Peyer's patch (tissue), 4 donors: ENCODE measurements at places on chromosomes 2 and 18. TPM values are rescaled to one million over a fixed set of nuclear protein-coding genes. Genes with fewer than 3 reads are reported as not detected.

PDE1A gene
- 2.8 TPM for total RNA-seq

DNA sequence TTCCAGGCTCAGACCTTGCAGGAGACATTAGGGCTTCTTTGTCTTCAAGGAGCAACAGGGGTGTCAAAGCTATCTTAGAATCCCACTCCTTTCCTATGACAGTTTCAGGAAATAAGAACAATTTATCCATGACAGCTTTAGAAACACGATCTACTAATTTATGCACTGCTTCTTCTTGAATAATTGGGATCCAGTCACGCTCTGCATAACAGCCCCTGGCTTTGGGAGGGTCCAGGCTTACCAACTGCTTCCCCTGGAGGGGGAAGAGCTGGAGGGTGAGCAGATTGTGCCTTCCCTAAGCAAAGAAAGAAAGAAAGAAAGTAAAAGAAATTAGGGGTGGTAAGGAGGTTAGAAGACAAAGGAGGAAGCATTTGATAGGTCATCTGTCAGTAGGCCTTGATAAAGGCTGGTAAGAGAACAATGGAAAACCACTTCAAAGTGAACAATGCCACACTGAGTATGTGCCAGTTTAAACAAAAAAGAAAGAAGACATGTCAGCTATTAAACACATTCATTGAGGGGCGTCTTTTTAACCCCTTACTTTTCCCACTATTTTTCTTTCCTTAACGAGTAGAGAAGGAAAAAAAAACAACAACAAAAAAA is 327.6 kb downstream of the DCC start:
- H3K4me3 ChIP-seq = no peak overlapping the region
- no peaks in the 10 kb centered on the region for H3K36me3 ChIP-seq
- H3K4me1 ChIP-seq = no peaks in the 10 kb centered on the region
- H3K27ac ChIP-seq = no peak overlapping the region
- no peaks in the 10 kb centered on the region for H3K27me3 ChIP-seq

PIKFYVE gene
- 75.1 TPM for total RNA-seq

DNA sequence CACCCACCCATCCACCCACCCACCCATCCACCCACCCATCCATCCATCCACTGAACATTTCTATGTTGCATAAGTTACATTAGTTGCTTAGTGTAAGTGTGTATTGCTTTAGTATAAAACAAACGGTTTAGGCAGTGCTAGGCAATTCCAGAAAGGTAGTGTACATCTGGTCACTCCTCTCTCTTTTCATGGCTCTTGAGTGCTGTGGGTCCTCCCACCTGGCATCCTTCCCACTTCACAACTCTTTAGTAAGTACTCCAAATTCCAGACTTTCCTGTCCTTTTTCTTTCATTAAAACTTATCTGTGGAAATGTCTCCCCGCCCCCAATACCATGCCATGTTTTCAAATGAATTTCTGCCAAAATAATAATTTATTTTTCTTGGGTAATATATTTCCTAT is 122.5 kb downstream of the PLEKHM3 start:
- no peaks in the 10 kb centered on the region for H3K36me3 ChIP-seq
- no peak overlapping the region for H3K4me3 ChIP-seq
- DNase-seq = no peak

DNA sequence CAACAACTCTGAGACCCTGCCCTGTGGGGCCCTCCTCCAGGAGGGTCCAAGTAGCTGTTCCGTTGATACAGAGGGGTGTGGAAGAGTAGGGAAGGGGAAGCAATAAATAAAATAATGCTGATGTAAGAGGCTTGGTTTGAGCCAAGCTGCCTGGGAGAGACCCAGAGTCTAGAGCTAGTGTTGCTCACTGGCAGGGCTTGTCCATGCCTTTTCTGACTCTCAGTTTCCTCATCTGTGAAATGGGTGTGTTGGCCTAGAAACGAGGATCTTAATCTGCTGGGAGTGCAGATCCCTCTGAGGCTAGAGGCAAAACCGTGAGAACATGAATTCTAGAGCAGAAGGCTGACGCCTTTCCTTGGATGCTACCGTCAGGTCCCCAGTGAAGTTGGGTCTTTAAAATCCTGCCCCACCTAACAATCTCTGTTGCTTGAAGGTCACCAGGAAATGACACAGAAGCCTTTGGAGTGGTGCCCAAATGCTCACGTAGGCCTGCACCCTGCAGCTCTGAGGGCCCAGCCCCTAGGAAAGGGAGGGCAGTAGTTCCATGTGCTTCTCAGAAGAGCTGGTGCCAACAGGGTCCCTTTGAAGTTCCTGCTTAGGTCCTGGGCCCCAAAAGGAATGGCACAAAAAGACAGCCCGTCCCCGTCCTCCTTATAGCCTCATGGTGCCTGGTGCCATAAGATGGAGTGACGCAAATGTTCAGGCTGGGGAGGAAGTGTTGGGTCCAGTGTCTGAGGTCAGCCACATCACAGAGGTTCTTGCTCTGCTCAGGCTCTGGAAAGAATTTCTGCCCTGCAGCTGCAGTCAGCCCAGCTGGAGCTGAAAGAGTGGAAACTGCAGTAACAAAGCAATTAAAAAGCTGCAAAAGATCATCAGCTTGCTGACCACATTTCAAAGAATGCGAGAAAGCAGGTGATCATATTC is 73.2 kb upstream of the SMAD2 start:
- H3K4me1 ChIP-seq = peaks cover 5% of the 10 kb centered on the region
- no peak for DNase-seq
- no peak overlapping the region for H3K27ac ChIP-seq

CYS1 gene
- total RNA-seq = 5.8 TPM

OBSL1 gene
- 43.7 TPM for total RNA-seq

- no peak overlapping the region for H3K4me3 ChIP-seq
- DNase-seq = no peak
- no peaks in the 10 kb centered on the region for H3K36me3 ChIP-seq
- no peak overlapping the region for H3K27ac ChIP-seq
These were observed 131.3 kb downstream of the MAP4K4 start for GRCh38 chr2:101828673-101829334.

- H3K27ac ChIP-seq = no peak overlapping the region
- H3K4me1 ChIP-seq = no peaks in the 10 kb centered on the region
- H3K36me3 ChIP-seq = no peaks in the 10 kb centered on the region
- no peaks in the 10 kb centered on the region for H3K27me3 ChIP-seq
- no peak overlapping the region for H3K4me3 ChIP-seq
- DNase-seq = no peak
These were observed 307.1 kb downstream of the GRB14 start for GRCh38 chr2:164314148-164314547.

ERMN gene
- total RNA-seq = 0.70 TPM

GRCh38 chr2:66688951-66689350 is 254.0 kb downstream of the MEIS1 start:
- H3K27me3 ChIP-seq = no peaks in the 10 kb centered on the region
- DNase-seq = no peak
- no peak overlapping the region for H3K4me3 ChIP-seq
- H3K27ac ChIP-seq = no peak overlapping the region
- H3K4me1 ChIP-seq = no peaks in the 10 kb centered on the region

DNA sequence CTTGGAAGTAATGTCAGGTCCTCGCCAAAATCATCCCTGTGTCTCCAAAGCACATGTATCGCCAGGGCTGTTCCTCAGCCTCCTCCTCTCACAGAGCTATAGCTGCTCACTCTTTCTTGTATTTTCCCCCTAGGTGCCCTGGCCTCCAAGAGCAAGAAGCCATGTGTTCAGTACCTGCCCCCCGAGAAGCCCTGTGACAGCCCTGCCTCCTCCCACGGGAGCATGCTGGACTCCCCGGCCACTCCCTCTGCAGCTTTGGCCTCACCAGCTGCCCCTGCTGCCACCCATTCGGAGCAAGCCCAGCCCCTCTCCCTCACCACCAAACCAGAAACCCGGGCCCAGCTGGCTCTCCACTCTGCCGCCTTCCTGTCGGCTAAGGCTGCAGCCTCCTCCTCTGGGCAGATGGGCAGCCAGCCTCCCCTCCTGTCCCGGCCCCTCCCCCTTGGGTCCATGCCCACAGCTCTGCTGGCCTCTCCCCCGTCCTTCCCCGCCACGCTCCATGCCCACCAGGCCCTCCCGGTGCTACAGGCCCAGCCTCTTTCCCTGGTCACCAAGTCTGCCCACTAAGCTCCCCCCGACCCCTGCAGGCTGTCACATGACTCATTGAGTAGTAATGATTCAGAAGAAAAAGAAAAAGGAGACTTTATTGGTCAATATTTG is 18.8 kb downstream of the TGOLN2 start:
- no peaks in the 10 kb centered on the region for H3K4me1 ChIP-seq
- H3K27ac ChIP-seq = peak overlapping the region; percentile 11
- H3K4me3 ChIP-seq = no peak overlapping the region
- H3K36me3 ChIP-seq = peaks cover 12% of the 10 kb centered on the region
- DNase-seq = peak; percentile 65

GRCh38 chr2:43191947-43192516 is 34.4 kb downstream of the ZFP36L2 start:
- no peaks in the 10 kb centered on the region for H3K36me3 ChIP-seq
- H3K4me1 ChIP-seq = peaks cover 16% of the 10 kb centered on the region
- no peak overlapping the region for H3K4me3 ChIP-seq
- DNase-seq = no peak
- peak overlapping the region; percentile 99 for H3K27ac ChIP-seq

RTP5 gene
- 0.54 TPM for total RNA-seq

DNA sequence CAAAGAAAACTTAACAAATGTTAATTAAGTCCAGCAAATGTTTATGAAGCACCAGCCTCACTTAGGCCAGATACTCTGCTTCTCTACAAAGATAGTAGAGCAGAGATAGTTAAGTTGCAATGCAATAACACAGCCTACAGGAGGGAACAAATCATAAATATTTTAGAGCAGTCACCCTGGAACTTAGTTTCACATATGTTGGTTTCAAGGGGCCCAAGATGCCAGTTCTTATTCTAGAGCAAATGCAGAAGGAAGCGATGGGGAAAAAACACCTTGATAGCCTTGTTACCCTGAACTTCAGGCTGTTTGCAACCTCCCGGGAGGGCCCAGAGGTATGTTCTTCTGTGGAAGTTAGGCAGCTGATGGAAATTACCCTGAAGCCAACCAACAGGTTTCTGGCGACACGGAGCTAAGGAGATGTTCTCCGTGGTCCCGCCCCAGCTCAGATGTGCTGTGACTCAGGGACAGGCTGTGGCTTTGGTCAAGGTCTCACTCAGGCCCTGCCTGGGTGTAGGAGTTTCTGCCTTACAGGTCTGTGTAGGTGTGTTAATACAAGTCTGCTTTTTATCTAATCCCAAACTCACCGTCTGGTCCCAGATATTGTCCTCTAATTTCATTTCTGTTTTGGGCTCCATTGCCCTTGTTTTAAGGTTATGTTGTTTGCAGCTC is 3.8 kb downstream of the CTIF start:
- no peaks in the 10 kb centered on the region for H3K27me3 ChIP-seq
- H3K4me1 ChIP-seq = peaks cover 21% of the 10 kb centered on the region
- DNase-seq = no peak
- H3K27ac ChIP-seq = no peak overlapping the region
- H3K4me3 ChIP-seq = no peak overlapping the region
- no peaks in the 10 kb centered on the region for H3K36me3 ChIP-seq

FOXI3 gene
- not detected for total RNA-seq

DNA sequence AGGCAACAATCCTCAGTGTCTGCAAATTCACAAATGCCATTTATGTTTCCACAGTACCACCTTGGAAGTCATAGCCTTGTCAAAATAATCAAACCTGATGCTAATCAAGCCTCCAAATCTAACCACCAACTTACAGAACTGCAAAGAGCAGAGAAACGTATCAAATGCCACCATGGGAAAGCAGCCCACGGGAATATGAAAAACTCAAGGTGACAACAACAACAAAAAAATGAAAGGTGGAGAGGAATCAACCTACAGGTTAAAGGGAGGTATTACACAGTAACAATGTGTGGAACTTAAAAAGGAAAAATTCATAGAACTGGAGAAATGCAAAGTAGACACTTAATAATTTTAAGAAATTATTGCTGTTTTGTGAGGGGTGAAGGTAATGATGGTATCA is 46.7 kb downstream of the CD226 start:
- H3K36me3 ChIP-seq = no peaks in the 10 kb centered on the region
- DNase-seq = no peak
- H3K4me3 ChIP-seq = no peak overlapping the region
- no peak overlapping the region for H3K27ac ChIP-seq
- no peaks in the 10 kb centered on the region for H3K4me1 ChIP-seq

DNA sequence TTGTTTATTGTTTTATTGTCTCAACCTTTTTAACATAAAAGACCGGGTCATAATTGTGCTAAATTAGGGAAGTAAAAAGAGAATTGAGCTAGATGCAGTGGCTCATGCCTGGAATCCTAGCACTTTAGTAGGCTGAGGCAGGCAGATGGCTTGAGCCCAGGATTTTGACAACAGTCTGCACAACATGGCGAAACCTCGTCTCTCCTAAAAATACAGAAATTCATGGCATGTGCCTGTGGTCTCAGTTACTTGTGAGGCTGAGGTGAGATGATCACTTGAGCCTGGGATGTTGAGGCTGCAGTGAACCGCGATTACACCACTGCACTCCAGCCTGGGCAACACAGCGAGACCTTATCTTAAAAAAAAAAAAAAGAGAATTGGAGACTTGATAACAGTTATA is 104.2 kb upstream of the TTC27 start:
- H3K36me3 ChIP-seq = no peaks in the 10 kb centered on the region
- no peaks in the 10 kb centered on the region for H3K27me3 ChIP-seq
- no peak overlapping the region for H3K27ac ChIP-seq
- no peak for DNase-seq
- no peaks in the 10 kb centered on the region for H3K4me1 ChIP-seq

GRCh38 chr2:15378148-15378908 is 182.8 kb downstream of the NBAS start:
- no peaks in the 10 kb centered on the region for H3K4me1 ChIP-seq
- no peak overlapping the region for H3K27ac ChIP-seq
- H3K27me3 ChIP-seq = no peaks in the 10 kb centered on the region
- no peaks in the 10 kb centered on the region for H3K36me3 ChIP-seq

- H3K36me3 ChIP-seq = peaks cover 28% of the 10 kb centered on the region
- H3K4me3 ChIP-seq = no peak overlapping the region
- H3K4me1 ChIP-seq = peaks cover 11% of the 10 kb centered on the region
- no peaks in the 10 kb centered on the region for H3K27me3 ChIP-seq
- no peak overlapping the region for H3K27ac ChIP-seq
These were observed 3.4 kb downstream of the THADA start for GRCh38 chr2:43592443-43592842.

ALK gene
- total RNA-seq = 1.3 TPM

GRCh38 chr18:25019931-25020330 is 332.0 kb downstream of the ZNF521 start:
- no peak overlapping the region for H3K27ac ChIP-seq
- no peaks in the 10 kb centered on the region for H3K36me3 ChIP-seq
- DNase-seq = no peak
- no peak overlapping the region for H3K4me3 ChIP-seq

DNA sequence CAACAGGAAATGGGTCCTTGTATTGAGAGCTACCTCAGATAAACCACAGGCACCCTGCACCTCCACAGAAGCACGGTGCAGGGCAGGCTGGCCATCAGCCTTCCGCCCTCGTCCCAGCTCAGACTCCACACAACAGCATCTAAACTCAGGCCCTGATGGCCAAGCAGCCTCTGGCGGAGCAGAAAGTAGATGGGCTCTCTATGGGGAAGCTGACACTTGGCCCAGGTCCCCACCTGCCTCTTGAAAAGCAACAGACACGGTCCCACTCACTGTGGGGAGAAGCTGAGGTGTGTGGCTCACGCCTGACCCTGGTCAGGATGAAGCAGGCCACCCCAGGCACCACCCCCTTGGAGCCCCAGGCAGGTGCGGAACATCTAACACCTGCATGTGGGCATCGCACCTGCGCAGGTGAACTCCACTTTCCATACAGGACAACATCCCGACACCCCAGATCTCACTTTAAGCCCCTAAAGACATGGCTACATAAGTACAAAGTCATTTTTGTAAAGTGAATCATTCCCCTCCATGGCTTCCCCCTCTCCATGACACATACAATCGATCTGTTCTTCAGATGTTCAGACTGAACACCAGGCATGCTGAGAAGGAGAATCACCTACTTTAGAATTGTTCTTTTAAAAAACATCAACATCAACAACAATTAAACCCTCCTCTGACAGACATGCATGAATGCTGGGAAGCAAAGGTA is 208.4 kb downstream of the ZBTB7C start:
- H3K4me3 ChIP-seq = no peak overlapping the region
- no peaks in the 10 kb centered on the region for H3K27me3 ChIP-seq
- no peaks in the 10 kb centered on the region for H3K4me1 ChIP-seq
- no peak for DNase-seq
